ENCODE measurements at places on chromosomes 7 and 10. TPM values are rescaled to one million over a fixed set of nuclear protein-coding genes. Genes with fewer than 3 reads are reported as not detected.

Gene GPR85
- not detected for total RNA-seq

DNA sequence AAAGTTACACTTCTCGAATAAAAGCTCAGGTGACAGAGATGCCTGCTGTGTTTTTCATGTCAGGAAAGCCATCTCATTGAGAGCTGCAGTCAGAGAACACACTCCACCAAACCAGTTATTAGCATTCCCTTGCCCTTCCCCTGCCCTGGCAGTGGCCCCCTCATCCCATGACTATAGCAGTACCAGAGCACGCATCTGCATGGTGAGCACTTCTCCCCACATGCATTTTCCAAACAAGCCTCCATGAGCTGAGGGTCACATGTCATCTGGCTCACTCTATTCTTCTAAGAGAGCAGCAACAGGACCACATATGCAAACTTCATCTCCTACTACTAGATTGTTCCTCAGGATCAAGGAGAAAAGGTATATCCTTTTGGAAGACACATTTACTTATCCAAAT, 42.4 kb upstream of the FGL2 start:
- no peak for DNase-seq

DNA sequence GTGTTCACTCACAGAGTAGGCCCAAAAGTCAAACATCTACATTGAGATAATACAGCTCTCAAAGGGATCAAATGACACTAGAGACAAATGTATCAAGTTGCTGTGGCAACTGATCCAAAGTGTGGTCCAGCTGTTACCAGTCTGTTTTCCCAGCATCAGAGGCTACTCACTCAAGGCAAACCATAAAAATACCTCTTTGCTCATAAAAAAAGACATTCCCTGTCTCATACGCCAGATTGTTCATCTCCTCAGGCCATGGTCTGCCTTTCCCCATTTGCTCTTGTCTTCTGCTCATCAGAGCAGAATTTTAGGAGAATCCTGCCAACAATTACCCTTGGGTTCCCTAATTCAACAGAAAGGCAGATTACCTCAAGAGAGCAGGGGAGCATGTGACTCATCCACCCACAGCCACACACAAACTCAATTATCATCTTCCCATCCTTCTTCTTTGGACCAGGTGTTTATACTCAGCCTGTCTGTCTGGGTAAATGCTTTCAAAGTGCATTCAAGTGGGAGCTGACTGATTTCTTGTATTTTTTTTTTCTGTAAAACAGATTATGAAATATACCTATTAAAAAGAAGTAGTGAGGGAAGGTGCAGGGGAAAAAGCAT, 226.5 kb upstream of the HPS1 start:
- no peak for DNase-seq

Gene RNF148
- not detected for total RNA-seq

DNA sequence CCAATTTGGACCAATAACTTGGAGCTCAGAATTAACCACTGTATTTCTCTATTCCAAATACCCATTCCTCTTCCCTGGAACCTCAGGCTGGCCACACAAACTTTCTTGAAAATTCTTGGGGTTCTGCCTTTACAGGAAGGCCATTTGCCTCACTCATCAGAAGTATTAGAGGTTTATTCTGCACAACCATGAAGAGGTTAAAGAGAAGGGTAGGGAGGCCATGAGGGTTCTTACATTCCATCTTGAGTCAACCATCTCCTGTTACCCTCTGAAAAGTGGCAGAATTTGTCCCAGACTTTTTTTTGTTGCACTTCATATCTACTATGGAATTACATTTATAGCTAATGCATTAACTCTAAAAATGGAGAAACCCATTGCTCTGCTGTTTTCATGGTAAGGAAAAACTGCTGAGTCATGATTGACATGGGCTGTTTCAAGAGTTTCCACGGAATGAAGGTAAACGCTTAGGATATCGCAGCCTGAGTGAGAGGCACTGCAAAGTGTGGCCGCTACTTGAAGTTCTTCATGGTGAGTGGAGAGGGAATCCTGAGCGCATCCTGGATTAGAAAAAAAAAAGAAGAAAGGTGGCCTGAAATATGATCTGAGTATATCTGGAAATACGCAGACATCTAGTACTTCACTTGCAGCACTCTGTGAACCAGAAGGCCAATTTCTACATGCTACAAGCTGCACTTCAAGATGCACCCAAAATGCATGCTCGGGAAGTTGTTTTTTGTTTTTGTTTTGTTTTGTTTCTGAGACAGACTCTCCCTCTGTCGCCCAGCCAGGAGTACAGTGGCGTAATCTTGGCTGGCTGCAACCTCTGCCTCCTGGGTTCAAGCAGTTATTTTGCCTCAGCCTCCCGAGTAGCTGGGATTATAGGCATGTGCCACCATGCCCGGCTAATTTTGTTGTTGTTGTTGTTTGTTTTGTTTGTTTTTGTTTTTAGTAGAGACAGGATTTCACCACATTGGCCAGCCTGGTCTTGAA, 83.7 kb downstream of the KIAA1217 start:
- no peak for DNase-seq

- DNase-seq, result no peak
These were observed 114.2 kb downstream of the DYNC1I1 start for GRCh38 chr7:95886501-95887090.

GRCh38 chr7:36659638-36660341, 64.5 kb downstream of the AOAH start:
- no peak for DNase-seq

Gene HOXA7
- total RNA-seq, result not detected

Gene PRF1
- total RNA-seq, result 165 TPM

DNA sequence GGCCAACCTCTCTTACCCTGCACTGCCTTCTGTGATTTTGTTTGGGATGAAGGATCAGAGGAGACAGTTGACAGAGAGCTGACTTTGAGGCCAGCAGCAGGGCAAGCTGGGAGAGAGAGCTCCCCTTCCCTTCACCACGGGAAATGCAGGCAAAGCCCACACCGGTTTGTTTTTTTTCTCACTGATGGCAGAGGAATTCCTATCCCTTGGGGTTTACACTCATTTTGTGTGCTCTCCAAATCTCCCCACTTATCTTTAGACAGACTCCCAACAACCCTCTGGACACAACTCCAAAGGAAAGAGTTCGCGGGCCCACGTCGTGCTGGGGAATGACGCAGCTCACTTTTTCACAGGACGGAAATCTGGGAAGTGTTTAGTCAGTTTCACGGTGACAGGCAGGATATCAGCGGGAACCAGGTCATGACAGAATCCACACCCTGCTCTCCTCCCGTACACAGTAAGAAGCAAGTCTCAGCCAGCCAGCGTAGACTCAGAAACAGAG, 68.3 kb upstream of the FAM171A1 start:
- no peak for DNase-seq

DNA sequence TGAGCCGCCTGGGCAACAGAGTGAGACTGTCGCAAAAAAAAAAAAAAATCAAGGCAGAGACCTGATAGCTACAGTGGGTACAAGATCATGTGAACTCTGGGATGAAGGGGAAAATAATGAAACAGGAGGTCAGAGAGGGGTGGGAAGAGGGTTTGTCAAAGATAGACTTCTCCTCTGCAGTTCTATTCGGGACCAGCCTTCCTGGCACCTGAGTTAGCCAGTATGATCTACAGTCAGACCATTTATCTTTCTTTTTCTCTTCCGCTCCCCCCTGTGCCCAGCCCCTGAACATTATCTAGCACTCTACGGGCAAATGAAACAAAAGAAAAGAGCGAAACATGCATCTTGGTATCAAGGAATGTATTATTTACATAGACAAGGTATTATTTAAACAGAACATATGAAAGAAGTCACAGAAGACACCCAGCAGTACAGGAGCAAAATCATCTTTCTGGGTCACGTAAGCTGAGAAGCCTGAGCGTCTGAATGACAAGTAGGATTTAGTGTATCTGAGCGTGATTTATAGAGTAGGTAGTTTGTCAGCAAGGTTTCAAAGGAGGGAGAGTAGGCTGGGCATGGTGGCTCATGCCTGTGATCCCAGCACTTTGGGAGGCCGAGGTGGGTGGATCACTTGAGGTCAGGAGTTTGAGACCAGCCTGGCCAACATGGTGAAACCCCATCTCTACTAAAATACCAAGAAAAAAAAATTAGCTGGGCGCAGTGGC, 109.0 kb downstream of the PRKCQ start:
- DNase-seq, result no peak

All from activated naive CD8-positive, alpha-beta T cell treated with anti-CD3 and anti-CD28 coated beads, Interleukin-2, amount 10 ng/mL, durations not matched to agents 7 days and 5 days (primary cell).